ENCODE measurements at places on chromosomes 3 and 15.

GRCh38 chr15:49844390-49844789 lies 223.5 kb downstream of the DTWD1 start:
- no peak for DNase-seq

GRCh38 chr3:37897763-37898162 lies 36.1 kb downstream of the CTDSPL start:
- DNase-seq, result no peak

GRCh38 chr3:183159333-183159732 lies 3.2 kb downstream of the LAMP3 start:
- DNase-seq, result peak; percentile 17

GRCh38 chr15:75916978-75917377 lies 13.3 kb downstream of the FBXO22 start:
- DNase-seq, result no peak

GRCh38 chr3:114623420-114624046 lies 329.7 kb downstream of the TIGIT start:
- no peak for DNase-seq

DNA sequence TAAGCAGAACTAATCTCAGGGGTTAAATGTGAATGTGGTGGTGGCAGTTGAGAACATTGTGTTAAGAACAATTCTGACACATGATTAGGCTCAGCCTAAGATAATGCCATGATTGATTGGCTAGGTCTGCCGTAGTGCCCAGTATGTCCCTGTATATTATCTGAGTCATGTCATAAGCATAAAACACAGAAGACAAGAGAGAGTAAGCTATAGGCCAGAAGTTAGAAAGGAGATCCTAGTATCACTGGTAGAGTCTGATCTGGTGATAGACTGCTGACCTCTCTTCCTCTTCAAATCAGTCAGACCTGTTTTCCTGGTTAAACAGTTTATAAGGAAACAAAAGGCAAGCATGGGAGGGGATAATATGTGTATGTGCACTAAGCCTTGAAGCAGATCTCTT lies 30.1 kb upstream of the ATP8B4 start:
- no peak for DNase-seq

DNA sequence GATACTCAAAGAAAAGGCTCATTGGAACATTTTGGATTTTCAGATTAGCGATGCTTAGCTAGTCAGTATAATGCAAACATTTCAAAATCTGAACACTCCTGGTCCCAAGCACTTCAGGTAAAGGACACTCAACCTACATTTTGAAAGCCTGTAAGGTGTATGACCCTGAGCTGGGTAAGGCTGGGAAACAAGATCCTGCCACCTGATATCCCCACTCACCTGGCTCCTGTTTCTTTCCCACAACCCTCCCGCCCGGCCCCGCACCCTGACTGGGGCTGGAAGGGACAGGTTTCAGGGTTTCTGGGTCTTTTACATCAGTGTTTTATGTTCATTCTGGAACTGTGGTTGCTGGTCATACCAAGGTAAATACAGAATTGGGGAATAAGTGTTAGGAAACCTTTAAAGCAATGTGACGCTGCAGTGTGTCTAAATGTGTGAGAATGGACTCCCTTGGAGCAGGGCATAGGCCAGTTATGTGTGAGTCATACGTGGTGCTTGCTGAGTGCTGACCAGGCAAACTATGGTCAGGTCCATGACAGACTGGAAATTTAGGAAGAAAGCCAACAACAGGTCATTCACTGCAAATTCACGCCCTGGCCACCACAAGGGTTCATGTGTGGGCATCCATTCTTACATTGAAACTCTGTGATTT lies 22.9 kb downstream of the CTXND1 start:
- DNase-seq, result no peak

- no peak for DNase-seq
Observed at GRCh38 chr3:14839236-14839635, 20.5 kb downstream of the FGD5 start.

GRCh38 chr3:43784640-43785011 lies 93.9 kb downstream of the ABHD5 start:
- no peak for DNase-seq

DNA sequence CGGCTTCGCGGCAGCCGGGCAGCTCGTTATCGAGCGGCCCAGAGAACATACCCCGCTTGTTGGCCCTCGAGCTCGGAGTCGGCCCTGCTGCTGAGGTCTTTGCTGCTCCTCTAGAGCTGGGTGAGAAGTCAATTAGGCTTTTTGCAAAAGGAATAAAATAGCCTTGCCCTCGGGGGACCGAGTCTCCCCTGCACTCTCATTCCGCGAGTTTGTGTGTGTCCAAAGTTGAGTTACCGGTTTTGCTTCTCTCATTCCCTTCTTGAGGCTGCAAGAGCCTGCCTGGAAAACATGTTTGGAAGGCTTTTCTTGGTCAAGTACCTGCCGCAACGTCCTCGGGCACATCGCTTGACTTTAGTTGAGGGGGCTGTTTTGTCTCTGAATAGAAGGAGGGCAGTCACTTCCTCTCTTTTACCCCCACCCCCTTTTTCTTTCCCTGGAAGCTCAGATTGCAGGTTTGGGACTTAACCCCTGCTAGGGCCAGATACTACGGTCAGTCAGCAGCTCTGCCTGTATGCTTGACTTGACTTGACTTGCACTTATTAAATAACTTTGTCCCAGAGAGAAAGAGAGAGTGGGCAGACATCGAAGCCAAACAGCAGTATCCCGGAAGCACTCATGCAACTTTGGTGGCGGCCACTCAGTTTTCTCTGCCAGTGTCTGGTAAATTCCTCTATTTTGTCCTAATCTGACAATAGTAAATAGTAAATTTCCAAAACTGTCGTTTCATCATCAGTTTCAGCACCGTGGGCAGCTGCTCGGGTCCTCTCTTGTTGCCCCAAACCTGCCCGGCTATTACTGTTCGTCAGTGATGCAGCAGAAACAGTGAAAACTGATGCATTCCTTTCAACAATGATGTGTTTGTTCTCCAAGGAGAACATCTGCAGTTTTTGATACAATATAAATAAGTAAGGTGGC lies 609 bp downstream of the RNF13 start:
- DNase-seq, result no peak

- no peak for DNase-seq
Observed at GRCh38 chr15:75058127-75058905, 34.9 kb downstream of the PPCDC start.

- no peak for DNase-seq
Observed at GRCh38 chr3:126765187-126766069, 61.4 kb downstream of the CHCHD6 start.

GRCh38 chr15:85711580-85712192 lies 83.0 kb downstream of the KLHL25 start:
- DNase-seq, result no peak

DNA sequence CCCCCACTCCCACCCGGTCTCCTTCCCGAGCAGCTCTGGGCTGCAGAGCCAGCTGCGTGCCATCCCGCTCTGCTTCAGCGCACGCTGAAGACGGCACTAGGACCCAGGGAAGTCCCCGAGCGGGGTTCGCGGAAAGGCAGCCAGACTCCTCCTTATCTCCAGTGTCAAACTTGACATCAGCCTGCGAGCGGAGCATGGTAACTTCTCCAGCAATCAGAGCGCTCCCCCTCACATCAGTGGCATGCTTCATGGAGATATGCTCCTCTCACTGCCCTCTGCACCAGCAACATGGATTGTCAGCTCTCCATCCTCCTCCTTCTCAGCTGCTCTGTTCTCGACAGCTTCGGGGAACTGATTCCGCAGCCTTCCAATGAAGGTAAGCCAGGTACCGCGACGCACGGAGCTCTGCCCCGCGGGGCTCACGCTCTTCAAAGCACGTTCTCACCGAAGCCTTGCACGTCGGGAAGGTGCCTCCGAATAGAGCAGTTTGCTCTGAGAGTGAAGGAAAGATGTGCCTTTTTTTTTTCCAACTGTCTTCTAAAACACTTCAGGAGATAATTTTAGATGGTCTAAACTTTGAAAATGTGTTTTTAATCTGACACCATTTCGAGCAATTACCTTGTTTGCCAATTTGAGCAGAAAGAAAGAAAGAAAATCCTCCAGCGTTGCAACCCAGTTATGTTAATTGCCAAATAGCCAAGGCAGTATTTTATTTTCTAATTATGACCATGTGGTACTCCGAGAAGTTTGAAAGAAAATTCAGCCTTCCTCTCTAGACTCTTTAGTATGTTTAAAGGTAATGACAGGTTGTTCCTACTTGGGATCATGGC lies at the start of gene EPHA3:
Gene EPHA3 (plus strand): TSS at position 161 of the 830 bp plus-strand sequence. CDS start 128 bp downstream, at position 289.
- peak; percentile 10 for DNase-seq

- peak; percentile 13 for DNase-seq
Observed at GRCh38 chr3:194137008-194137505, 1.1 kb downstream of the HES1 start.
